ENCODE measurements at places on chromosomes 1 and 21. TPM values are rescaled to one million over a fixed set of nuclear protein-coding genes. Genes with fewer than 3 reads are reported as not detected.
A peak's percentile ranks its signal among the peaks of the same experiment; 100 is the strongest.

- DNase-seq = no peak
Measured at GRCh38 chr1:165533254-165533653, 10.5 kb upstream of the LRRC52 start.

DNA sequence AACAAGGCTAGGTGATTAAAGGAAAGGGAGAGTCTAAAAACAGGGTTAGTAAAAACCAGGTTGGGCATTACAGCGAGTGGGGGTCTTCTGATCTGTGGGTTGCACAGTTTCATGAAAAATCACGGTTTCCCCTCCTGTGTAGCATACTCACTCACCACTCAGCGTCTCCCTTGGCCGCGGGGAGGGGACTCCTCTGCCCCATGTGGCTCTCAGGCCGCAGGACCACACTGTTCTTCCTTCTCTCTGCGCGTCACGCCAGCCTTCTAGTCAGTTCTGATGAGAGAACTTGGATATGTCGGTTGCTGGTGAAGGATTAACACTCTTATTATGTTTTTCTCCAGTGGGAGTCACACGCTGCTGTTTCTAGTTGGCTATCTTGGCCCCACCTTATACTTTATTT lies 254.6 kb upstream of the LRRC7 start:
- DNase-seq = peak; percentile 8

The LAD1 gene
- 12.6 TPM for total RNA-seq

DNA sequence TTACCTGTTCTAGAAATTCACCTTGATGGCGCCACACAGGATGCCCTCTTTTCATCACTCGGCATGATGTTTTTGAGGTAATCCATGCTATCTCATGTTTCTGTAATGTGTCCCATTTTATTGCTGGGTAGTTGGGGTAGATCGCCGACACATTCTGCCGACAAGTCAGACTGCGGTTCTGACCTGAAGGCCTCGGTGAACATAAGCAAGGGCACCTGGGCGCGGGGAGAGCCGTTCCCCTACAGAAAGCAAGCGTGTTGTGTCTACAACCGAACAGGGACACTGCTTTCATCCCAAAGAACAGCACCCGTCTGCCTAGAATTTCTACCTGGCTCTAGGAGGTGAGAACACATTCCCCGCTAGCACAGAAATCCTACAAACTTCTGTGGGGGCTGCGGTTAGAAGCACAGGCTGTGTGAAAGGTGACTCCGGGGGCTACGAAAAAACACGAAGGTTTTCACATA lies 149.2 kb downstream of the PPIAL4G start:
- no peak for DNase-seq

The TRPM2 gene
- 2.2 TPM for total RNA-seq

DNA sequence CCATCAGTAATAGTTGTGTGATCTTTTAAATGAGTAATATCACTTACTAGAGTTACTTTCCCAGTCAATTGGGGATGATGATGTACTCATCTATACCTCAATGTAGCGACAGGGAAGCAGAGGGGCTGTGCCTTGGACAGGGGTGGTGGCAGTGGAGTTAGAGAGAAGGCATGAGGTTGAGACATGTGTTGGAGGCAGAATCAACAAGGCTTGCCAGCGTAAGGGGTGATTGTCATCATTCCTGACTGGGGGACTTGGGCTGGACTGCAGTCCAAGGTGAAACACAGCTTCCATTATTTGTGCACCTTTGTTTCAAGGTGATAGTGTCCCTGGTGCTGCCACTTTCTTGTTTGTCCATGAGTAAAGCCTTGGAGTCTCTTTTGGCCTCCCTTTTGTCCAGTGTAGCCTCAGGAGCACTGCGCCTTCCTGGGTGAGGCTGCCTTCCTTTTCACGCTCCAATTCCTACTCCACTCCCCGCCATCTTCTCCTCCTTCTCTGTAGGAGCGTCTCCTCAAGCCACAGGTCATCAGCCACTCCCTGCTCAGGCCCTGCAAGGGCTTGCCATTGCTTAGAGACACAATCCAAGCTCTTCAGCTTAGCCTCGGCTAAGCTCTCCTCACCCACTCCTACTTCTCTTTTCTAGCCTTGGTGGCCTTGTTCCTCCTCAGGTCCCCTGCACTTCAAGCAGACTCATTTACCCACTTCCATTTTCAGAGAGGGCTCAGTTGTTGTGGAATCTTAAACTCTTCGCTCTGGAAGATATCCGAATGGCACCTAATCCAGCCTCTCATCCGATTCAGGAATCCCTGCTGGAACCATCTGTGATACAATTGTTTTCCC lies 77.6 kb upstream of the CD34 start:
- no peak for DNase-seq

- no peak for DNase-seq
Measured at GRCh38 chr1:167095368-167095767, 1.5 kb downstream of the STYXL2 start.

GRCh38 chr1:81775510-81775909 lies 25.2 kb upstream of the ADGRL2 start:
- no peak for DNase-seq

The AADACL3 gene
- total RNA-seq = not detected
